NCI-H2029 (cell line): ENCODE measurements at places on chromosomes 3 and 15.

- DNase-seq, result no peak
Measured at GRCh38 chr15:77632534-77633133, at the start of gene LINGO1. Gene LINGO1, minus strand, starts transcription at chr15:77632912. Its CDS starts 597 bp downstream, at chr15:77632315.

DNA sequence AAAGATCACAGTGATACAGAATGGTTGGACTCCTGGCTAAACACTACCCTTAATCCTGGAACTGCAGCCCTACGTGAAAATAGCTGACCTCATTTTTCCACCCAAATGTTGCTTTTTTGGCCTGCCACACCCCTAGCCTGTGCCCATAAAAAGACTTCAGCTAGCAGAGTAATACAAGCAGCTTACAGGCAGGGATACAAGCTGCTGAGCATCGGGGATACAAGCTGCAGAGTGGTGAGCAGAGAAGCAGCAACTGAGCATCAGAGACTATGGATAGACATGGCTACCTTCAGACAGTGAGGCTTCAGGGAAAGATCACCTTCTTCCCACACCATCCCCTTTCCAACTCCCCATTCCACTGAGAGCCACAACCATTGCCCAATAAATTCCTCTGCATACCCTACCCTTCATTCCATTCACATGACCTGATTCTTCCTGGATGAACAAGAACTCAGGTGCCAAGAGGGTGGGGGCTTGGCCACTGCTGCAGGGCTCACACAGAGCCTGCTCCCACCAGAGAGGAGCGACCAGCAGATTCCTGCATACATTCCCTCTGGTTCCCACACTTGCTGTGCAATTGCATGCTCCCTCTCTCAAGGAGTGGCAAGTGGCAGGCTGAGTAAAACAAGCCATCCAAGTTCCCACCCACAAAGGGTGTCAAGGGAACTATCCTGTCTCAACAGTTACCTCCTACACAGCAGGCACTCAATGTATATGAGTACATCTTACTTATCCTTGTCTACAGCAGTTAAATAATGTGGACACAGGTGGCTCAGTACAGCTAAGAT, 217.5 kb downstream of the ALCAM start:
- DNase-seq, result no peak

GRCh38 chr15:40487816-40488682, 17.3 kb downstream of the CHST14 start:
- DNase-seq, result no peak

GRCh38 chr3:80993241-80993945, 768.1 kb downstream of the GBE1 start:
- no peak for DNase-seq

DNA sequence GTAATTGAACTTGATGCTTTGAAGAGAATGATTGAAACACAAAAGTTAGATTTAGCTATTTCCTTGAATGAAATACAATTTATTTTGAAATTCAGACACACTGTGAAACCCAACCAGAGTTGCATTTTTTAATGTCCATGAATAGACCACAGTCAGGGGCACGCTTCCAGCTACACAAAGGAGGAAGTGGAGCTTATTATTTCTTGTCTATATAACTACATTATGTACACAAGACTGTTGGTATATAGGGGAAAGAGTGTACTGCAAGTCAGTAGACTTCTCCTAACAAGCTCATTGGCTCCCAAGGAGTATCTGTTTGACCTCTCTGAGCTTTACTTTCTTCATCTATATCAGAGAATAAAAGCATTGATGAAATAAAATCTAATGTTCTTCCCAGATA, 326.2 kb downstream of the RYR3 start:
- DNase-seq, result no peak

DNA sequence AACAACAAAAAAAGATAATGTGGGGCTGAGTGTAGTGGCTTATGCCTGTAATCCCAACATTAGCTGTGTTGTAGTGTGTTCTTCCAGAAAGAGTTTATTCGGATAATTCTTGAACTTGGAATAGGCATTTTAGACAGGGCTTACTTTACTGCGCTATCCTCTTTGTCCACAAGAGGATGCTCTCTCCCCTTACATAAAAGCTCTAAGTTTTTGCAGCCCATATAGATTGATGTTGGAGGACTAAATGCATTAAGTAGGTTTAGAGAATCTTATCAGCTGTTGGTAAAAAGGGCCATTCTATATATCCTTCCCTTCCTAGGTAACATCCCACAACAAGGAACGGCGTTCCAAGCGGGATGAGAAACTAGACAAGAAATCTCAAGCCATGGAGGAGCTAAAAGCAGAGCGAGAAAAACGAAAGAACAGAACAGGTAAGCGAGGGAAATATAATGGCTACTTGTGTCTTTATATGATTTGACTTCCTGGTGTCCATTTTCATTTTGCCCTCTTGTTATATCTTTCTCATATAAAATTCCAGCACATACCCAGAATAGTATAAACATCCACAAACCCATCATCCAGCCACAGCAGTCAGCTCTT, 27.8 kb upstream of the ITPKA start:
- DNase-seq, result no peak

DNA sequence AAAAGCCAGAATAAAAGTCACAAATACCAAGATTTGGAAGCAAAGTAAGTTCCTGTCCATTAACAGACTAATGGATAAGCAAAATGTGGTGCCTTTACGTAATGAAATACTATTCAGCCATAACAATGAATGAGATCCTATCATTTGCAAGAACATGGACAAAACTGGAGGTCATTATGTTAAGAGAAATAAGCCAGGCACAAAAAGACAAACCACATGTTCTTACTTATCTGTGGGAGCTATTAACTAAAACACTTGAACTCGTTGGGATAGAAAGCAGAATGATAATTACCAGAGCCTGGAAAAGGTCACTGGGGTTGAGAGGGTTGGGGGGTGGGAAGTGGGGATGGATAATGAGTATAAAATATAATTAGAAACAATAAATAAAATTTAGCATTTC, 1015.9 kb downstream of the OTOL1 start:
- DNase-seq, result no peak

GRCh38 chr15:63374686-63375520, 6.7 kb downstream of the CA12 start:
- no peak for DNase-seq

GRCh38 chr3:184353546-184353941, 7.9 kb downstream of the CLCN2 start:
- no peak for DNase-seq

DNA sequence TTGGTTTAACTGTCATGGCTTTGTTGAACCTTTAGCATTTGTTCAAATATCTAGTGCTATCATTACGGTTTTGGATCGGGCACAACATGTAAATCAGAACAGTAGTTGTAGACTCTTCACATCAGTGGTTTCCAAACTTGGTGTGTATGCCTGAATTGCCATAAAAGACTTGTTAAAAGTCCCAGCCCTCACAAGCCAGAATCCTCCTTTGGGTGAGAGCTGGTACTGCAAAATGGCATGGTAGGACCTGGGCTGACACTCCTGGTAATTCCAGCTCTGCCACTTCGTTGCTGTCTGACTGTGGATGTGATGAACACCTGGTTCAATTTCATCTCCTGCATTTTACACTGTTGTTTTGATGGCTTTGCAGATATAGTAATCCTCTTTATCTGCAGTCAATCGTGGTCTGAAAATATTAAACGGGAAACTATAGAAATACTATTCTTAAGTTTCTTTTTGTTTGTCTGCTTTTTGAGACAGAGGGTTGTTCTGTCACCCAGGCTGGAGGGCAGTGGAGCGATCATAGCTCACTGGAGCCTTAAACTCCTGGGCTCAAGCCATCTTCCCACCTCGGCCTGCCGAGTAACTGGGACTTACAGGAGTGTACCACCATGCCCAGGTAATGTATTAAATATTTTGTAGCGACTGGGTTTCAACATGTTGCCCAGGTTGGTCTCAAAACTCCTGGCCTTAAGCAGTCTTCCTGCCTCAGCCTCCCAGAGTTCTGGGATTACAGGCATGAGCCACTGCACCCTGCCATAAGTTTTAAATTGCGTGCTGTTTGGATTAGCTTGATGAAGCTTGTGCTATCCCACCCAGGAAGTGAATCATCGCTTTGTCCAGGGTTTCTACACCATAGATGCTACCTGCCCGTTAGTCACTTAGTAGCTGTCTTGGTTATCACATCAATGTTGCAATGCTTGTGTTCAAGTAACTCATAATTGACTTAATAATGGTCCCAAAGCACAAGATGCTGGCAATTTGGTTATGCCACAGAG, 61.6 kb downstream of the RAB7A start:
- no peak for DNase-seq
